NCI-H510A treated with DMSO at 0.1 percent for 48 hours (cell line): ENCODE measurements at places on chromosomes 7 and 10.

DNA sequence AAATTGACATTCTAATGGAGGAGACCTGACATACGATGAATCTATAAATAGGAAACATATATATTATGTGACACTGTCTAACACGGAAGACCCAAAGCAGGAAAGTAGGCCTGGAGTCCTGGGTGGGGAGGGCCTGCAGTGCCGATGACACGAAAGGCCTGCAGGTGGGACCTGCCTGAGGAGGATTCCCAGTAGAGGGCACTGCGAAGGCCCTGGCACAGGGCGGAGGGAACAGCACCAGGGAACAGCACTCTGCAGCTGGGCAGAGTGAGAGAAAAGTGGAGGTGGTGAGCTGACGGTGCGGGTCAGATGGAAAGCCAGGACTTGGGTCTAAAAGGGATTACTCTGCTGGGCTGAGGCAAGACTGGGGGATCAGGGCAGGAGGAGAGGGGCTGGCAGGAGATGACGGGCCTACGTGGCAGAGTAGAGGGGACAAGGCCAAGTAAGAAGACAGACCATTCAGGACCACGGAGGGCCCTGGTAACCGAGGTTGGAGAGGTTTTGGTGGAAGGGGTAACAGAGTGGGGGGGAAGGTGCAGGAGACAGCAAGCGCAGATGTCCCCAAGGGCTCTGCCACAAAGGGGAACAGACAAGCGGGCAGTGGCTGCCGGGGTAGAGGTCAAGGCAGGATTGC is 8.1 kb downstream of the ZNF746 start:
- no peak for DNase-seq

DNA sequence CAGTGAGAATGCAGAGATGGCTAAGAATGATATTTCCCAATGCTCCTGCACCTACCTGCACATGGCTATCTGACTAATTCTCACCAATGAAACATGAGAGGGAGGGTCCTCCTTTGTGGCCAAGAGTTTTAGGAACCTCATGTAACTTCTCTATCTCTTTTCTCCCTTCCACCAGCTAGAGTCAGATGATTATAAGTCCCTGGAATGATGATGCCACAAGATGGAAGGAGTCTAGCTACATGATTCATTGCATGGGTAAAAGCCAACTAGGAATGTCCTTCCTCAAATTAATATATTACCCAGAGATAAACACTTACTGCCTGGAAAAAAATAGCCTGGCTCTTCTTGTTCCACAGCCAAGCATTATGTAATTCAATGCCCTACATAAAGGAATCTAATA is 55.1 kb upstream of the AASS start:
- DNase-seq: no peak

GRCh38 chr10:78925800-78926319 is 142.9 kb upstream of the ZMIZ1 start:
- DNase-seq: no peak

- DNase-seq: no peak
These were observed 9.9 kb downstream of the C7orf57 start for GRCh38 chr7:48045195-48045765.

GRCh38 chr10:132551808-132552130 is 14.2 kb downstream of the INPP5A start:
- DNase-seq: no peak
